ENCODE measurements at places on chromosomes 12 and 14. TPM values are rescaled to one million over a fixed set of nuclear protein-coding genes. Genes with fewer than 3 reads are reported as not detected.
A peak's percentile ranks its signal among the peaks of the same experiment; 100 is the strongest.

The TAS2R8 gene
- polyA plus RNA-seq: not detected

GRCh38 chr14:64573109-64573508 lies 23.3 kb downstream of the PPP1R36 start:
- peak; percentile 89 for DNase-seq

- DNase-seq: peak; percentile 26
Observed at GRCh38 chr12:9049520-9050133, 60.3 kb downstream of the KLRG1 start.

GRCh38 chr12:113056631-113057488 lies at the start of gene DTX1:
Gene DTX1, plus strand, starts transcription at chr12:113056730. Its CDS starts 1,463 bp downstream, at chr12:113058193.
- peak; percentile 77 for DNase-seq

- no peak for DNase-seq
Observed at GRCh38 chr12:124224535-124225110, 70.3 kb upstream of the RFLNA start.

DNA sequence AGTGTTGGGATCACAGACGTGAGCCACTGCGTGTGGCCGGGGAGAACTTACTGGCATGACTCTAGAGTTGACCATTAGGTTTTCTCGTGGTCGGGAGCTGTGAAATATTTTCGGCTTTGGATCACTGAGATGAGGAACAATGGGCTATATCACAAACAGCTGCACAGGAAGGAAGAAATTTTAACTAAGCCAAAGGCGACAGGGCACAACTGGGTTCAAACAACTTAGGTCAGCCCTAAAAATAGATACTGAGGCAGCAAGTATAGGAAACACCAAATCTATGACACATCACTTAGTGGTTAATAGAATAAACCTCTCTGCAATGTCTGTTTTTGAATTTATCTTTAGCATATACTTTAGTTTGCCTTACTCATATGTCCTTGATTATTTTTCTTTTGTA lies 162.9 kb downstream of the LRIG3 start:
- DNase-seq: no peak

- DNase-seq: no peak
Observed at GRCh38 chr12:50402264-50403000, 1.7 kb downstream of the LARP4 start.

DNA sequence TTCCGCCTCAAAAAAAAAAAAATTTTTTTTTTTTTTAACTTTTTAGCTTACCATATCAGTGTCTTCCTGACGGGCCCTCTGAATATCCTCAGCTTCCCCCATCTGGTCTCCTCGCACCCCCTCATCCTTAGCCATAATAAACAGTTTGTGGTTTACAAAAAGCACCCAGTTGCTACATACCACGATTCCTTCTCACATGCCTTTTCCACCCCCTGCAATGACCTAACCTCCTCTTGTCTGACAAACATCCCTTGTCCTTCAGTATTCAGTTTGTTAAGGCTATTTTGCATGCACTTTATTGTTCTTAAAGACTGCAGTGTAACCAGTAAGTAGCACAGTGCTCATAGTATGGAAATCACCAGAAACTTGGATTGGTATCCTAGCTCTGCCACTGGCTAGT lies 88.5 kb downstream of the PPM1H start:
- no peak for DNase-seq

All from muscle of back (tissue), 13 donors.